LNCaP clone FGC (cell line): ENCODE measurements at places on chromosomes 11 and 22.
A peak's percentile ranks its signal among the peaks of the same experiment; 100 is the strongest.

- no peak for DNase-seq
These were observed 12.7 kb downstream of the MRGPRF start for GRCh38 chr11:69000391-69000790.

DNA sequence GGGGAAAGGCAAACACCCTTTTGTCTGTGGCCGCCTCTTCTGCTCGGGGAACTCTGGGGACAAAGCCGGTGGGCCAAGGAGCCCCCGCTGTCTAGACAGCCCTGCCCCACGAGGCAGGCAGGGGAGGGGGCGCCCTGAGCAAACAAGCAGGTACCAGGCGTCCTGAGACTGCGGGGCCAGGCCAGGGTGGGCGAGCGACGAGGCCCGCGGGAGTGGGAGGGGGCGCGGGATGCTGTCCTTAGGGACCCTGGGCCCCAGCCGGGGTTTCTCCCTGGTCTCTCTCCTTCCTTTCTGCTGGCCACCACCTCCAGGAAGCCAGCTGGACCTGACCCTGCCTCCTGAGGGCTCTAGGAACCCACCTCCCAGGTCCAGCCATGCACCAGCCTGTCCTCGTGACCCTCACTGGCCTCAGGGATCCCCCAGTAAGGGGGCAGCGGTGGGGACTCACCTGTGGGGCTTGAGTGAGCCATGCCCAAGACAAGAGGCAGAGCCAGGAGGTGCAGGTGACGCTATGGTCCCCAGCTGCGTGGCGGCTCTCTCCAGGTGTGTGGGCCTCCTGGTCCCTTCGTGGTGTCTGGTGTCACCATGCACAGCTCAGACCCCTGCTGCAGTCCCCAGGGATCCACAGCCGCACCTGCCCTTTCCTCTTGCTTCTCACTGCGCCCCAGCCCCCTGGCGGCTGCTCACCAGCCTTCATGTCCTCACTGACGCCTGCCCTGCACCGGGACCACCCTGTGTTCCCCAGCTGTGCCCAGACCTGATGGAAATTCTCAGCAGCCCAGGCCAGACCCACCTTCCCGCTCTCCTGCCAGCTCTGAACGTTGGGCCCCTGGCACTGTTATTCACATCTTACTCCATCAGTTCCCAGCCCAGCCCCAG, 26.5 kb upstream of the MUC5AC start:
- no peak for DNase-seq

DNA sequence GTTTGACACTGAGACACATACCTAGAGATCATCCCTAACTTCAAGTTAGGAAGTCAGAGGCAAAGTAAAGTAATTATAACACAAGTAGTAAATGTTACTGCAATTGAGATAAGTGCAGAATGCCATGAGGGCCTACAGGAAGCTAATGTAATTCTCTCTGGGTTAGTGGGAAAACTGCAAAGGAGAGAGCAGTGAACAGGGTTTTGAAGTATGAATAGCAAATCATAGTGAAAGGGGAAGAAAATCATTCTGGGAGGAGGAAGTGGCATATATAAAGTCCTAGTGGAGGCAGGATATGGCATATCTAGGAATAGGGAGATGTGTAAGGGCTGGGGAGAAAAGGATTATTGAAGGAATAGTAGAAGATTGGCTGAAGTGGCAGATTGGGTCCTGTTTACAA, 27.9 kb downstream of the RNF169 start:
- no peak for DNase-seq

GRCh38 chr22:37329238-37330140, 47.2 kb downstream of the CYTH4 start:
- DNase-seq: no peak

DNA sequence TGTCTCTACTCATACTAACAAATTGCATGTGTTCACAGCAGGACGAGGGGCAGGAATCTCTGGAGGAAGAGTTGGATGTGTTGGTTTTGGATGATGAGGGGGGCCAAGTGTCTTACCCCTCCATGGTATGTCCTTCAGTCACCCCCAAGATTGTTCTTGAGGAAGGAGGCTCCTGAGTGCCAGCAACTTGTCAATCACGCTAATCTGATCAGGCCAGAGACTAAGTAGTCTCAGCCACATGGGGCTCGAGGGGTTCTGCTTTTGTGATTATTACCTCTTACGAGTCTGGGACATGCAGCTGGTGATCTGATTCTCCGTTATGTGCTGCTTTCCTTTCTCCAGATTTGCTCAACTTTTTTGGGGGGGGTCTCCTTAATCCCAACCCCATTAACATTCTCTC, 54.3 kb downstream of the CTNND1 start:
- no peak for DNase-seq

DNA sequence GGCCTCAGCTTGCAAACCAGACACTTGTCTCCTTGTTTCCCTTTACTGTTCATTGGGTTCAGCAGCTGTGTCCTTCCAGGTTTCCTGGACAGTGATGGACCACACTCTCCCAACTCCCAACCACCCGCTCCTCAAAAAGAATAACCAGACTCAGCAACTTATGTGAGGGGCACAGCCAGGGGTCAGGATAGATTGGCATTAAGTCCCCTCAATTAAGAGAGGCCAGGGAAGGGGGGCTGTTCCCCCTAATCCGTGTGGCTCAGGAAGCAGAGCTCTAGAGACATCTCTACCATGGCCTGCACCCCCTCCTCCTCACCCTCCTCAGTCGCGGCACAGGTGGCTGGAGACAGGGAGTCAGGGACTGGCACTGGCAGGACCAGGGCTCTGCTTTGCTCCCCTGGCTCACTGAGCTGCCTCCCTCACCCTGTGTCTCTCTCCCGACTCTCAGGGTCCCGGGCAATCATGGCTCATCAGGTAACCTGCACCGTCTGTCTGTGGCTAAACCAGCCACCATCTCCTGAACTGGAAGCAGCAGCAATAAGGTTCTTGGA, 111.7 kb downstream of the ZNF280B start:
- DNase-seq: no peak

DNA sequence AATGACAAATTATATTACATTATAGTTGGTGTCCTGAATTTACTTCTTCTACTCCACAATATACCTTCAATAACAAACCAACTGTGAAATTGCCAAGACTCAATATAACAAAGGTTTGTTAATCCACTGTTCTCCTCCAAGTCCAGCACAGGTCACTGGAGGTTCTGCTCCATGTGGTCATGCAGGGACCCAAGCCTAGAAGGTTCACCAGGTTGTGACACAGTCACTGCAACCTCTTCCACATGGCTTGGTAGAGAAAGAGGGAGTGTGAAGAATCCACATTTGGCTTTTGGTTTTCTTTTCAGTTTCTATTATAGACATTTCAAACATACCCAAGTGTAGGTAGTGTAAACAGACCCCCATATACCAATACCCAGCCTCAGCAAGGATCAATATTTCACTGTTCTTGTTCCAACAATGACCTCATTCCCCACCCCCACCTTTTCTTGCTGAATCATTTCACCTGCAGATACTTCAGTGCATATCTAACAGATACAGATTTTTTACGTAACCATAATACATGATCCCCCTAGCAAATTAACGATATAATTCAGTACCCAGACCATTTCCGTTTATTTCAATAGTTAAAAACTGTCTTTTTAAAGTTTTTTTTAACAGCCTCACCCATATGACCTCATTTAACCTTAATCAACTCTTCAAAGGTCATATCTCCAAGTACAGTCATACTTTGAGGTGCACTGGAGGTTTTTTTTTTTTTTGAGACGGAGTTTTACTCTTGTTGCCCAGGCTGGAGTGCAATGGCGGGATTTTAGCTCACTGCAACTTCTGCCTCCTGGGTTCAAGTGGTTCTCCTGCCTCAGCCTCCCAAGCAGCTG, 14.1 kb downstream of the FGF19 start:
- DNase-seq: no peak

DNA sequence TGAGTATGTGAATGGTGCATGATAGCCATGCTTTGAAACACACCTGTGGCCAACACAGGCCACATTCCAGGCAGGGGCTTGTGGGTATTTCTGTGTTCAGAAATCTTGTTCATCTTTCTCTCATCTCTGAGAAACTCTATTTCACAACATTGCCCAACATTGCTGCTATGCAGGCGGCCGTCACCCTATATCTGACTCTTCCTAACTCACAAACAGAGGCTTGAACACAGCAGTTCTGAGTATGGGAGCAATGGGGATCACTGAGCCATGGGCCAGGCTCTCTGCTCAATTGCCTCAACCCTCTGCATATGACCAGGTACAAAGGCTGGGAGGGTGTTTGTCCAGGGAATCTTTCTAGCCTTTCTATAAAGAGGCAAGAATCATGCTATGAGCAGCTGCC, 259.9 kb downstream of the BUD13 start:
- no peak for DNase-seq

GRCh38 chr11:130636722-130637464, 188.4 kb downstream of the ADAMTS15 start:
- DNase-seq: peak; percentile 67

DNA sequence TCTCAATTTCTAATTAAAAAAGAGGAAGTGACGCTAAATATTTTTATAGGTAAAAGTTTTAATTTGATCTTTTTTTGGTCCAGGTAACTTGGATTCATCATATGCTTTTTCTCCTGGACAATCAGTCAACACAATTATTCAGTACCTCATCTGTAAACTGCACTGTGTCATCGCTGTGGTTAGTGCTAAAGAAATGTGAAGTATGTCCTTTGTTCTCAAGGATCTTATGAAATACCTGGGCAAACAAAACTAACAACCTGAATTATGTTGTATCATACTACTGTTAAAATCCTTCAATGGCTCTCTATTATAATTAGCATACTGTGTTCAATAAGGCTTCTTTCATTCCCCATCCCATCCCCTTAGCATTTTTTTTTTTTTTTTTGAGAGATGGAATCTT, 19.9 kb upstream of the SCN3B start:
- DNase-seq: no peak

GRCh38 chr11:70325824-70326223, 55.3 kb downstream of the PPFIA1 start:
- DNase-seq: no peak

GRCh38 chr11:33021937-33022336, 6.3 kb downstream of the DEPDC7 start:
- DNase-seq: no peak

DNA sequence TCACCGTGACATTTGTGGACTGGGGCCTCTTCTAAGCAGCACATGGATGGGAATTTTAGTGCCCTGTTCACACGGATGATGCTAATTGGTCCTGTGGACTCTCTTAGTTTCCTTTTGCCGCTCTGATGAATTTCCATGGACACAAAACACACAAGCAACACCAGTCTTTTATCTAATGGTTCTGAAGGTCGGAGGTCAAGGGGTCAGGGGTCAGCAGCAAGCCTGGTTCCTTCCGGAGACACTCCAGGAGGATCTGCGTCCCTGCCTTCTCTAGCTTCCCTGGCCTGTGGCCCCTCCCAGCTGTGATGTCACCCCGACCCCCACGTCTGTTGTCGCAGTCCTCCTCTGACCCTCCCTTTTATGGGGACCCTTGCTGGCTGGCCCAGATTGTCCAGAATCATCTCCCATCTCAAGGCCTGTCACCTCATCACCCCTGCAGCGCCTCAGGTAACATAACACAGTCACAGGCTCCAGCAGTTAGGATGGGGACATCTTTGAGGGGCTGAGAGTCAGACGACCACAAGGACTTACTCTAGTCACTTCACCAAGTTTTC, 6.8 kb downstream of the NADSYN1 start:
- DNase-seq: no peak

- DNase-seq: no peak
These were observed 654.6 kb upstream of the API5 start for GRCh38 chr11:42657169-42657568.

GRCh38 chr22:43092085-43092484, 2.9 kb upstream of the TTLL1 start:
- DNase-seq: no peak

GRCh38 chr11:20518323-20518834, 81.0 kb upstream of the SLC6A5 start:
- peak; percentile 68 for DNase-seq

GRCh38 chr22:48310740-48311139, 1516.9 kb downstream of the BRD1 start:
- DNase-seq: no peak

DNA sequence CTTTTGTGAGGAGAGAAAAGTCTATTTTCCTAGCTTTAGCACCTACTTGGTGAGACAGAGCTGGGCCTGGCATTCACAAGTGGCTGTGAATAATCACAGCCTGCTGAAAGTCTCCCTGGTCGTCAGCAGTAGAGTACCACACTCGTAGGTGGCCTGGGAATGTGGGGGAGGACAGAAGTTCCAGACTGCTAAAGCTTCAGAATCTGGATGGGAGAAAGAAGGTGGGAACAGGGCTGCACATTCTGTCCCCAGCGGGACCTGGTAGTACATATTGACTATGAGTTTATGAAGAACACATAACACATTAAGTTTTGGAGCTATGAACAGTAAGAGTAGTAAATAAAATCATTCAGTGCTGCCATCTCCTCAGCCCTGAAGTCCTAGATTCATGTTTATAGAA, 19.0 kb upstream of the LIMK2 start:
- no peak for DNase-seq

DNA sequence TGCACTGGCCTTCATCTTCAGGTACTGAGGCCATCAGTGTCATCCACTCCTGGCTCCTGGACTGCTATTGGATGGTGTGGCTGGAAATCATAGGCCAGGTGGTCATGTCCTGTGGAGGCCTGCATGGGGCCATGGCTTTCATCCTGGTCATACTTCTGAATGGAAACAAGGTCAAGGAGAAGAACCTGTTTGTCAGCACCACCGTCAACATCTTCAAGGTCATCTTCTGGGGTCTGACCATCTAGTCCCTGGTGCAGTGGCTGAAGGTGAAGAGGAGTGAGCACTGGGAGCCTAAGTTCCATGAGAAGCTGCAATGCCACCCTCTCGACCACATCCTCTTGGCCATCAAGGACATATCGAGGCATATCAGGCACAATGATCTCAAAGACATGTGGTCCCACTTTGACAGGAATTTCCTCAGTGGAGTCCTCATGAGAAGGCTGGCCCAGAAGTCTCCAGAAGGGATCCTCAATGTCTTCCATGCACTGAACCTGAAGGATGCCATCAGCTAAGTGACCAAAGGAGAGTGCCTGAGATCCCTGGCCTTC, 120.0 kb upstream of the SERPIND1 start:
- DNase-seq: no peak

DNA sequence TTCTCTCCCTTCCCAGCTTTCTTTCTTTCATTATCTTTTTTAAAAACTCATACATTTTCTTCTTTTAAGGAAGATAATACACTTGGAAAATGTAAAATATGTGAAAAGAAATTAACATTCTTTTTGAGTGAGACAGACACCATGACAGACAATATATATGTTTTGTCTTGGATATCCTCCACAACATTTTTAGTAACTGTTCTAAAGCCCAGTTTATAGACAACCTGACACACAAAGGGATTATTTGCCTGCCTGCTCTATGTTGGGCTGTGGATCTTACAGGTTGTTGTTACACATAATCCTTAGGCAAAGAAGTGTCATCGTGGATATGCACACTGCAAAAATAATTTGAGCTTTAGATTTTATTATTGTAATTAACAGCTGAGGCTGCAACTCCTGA, 301.4 kb upstream of the PDGFD start:
- no peak for DNase-seq

DNA sequence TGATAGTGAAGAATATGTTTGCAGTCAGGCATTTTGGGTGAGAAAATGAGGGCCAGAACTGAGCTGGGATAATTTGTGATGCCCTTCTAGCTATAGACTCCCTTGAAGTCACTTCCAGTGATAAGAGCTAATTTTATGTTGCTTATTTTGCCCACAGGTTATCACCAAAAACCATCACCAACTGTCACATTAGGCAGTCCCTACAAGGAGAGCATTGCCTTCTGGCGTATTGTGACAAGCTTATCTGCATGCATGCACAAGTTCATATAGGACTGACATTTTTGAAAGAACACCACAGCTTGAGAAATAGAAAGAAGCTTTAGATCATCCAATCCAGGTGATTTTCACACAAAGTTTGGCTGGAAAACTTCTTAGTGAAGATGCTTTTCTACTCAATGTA, 735.3 kb upstream of the RAG2 start:
- DNase-seq: no peak

GRCh38 chr22:49773531-49773930, 54.1 kb downstream of the BRD1 start:
- no peak for DNase-seq
